ENCODE measurements at places on chromosomes 3 and 15.

DNA sequence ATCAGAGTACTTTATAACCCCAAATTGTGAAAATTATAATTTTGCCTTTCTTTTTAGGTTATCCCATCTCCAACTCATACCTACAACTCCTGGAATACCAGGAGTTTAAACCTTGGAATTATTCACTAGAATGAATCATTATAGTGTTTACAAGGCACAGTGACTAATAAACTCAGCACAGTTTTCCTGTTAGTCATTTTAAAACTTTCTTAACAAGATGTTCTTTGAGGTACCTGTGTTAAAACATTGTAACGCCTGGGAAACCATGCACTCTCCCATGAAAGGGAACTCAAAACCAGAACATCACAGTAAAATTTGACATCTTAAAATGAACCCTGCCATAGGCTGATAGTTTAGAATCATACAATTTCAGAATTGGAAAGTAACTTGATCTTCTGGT is 132.4 kb upstream of the OSTN start:
- peak; percentile 39 for DNase-seq

DNA sequence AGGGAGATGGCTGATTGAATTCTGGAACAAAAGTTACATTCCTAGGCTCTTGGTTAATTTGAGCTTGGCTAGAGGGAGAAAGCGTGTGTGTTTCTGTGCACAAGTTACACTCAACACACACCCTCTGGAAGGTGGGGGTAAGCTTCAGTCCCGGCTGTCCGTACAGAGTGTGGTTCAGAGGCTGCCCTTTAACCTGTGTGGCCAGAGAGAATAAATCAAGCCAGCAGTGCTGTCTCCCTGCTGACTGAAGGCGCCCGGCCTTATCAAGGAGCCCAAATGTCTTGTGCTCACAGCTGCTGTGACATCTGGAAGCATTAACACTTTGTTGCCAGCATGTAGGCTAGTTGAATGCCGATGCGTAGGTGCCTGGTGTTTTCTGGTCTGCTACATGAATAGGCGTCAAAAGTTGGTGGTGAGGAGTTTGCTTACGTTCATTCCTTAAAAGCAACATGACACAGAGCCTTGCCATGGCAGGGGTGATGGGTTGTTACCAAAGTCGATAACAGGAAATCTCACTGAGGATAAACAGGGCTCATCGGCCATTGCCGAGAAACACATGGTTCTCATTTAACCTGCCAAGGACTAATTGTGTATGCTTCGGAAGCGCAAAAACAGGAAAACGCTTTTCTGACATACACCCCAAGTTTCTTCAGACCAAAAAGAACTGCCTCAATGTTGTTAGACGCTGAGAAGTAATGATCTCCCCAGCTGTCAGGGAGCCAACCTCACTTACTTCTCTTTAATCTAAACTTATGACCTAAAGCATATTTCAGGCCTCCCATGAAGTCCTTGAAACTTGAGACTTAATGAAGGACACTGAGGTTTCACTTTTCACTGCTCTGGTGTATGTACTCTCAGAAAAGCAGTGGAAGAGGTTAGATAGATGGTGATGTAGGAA is 95.8 kb upstream of the CTDSPL start:
- DNase-seq: peak; percentile 78

- DNase-seq: no peak
Observed at GRCh38 chr3:144645300-144645699, 673.7 kb downstream of the DIPK2A start.

GRCh38 chr3:150074697-150075416 is 104.2 kb upstream of the PFN2 start:
- DNase-seq: no peak

GRCh38 chr15:100929641-100930042 is 10.5 kb downstream of the LRRK1 start:
- DNase-seq: peak; percentile 15

DNA sequence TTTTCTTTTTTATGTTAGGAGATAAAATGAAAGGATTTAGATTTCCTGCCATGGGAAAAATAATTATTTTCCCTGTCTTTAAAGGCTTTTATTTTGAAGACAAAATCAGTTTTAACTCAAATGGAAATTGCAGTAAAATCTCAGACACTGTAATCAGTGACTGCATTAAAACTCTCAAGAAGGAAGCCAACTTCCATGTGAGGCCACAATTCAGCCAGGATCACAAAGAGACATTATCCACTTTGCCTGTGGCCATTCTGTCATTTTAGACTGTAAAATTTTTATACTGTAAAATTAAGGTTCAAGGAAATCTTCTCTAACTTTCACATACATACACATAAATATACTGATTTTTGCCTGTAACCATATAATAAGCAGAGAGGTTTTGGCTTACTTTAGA is 304.0 kb downstream of the TIGIT start:
- no peak for DNase-seq

DNA sequence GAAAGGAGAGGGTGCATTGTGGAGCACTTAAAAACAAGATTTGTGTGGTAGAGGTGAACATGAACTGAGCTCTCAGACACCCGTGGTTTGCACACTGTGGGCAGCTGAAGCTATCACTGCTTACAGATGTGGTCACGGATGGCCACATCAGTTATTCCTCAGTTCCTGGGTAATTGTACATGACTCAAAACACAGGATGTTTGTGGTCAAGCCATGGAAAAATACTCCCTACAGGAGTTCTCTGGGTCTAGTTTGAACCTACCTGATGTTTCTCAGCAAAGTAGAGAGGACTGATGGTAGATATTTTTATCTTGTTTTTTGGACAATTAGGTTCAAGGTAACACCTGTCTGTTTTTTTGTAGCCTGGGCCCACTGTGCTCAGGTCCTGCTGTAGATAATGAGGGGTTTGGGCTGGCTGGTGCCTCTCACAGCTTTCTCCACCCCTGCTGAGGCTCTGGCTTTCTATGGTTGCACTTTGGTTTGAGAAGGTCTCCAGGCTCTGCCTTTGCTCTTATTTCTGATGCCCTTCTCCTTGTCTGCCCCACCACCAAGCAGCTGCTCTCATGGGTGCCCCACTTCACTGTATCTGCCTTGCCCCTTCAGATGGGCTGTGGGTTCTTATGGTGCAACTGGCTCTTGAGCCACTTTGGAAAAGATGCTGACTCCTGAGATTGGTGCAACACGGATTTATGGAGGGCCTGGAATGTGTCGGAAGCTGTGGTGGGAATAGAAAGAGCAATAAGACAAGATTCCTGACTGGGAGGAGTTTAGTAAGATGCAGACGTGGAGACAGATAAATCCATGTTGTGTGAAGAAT is 40.1 kb downstream of the CDCP1 start:
- DNase-seq: peak; percentile 91

- no peak for DNase-seq
Observed at GRCh38 chr3:180036092-180036670, 556 bp downstream of the PEX5L start.

DNA sequence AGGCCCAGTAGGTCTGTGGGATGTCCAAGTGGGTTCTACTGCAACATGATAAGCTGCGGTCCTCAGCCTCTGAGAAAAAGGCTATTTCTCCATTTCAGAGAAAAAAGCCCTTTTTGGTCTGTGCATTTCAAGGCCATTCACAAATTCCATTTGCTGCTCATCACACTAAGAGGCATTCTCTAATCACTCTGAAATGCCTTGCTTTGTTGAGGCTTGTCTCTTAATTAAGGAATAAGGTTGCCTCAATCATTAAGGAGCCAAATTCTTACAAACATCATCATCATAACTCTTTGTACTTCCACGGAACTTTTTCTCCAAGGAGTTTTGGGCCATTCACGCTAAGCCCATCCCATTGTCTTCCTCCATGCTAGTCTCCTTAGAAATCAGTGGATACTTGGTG is 74.4 kb downstream of the BOC start:
- no peak for DNase-seq

GRCh38 chr15:64105113-64105704 is 9.4 kb downstream of the SNX1 start:
- peak; percentile 82 for DNase-seq

- DNase-seq: peak; percentile 60
Observed at GRCh38 chr3:149247929-149248691, 26.5 kb upstream of the CP start.

GRCh38 chr3:60812502-60812901 is 438.8 kb downstream of the FHIT start:
- DNase-seq: no peak

DNA sequence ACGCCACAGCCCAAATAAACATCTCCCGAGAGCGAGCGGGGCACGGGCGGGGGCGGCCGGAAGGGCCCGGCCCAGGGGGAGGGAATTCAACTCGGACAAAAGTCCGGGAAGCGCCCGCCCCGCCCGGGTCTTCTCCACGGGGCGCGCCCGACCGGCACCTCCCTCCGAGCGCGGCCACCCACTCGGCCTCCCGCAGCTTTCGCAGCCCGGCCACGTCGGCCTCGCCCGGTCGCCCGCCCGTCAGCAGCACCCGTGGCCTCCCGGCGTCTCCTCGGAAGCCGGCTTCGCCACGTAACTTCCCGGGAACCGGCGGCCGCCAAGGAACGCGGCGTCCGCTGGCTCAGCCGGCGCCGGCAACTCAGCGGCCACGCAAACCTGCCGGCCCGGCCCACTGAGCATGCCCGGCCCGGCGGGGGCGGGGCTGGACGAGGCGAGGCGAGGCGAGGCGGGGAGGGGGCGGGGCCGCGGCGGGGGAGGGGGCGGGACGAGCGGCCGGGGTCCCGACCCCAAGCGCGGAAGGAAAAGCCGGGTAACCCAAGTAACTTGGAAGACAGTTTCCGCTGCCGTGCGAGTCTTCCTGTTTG is at the start of gene TJP1:
Gene TJP1, minus strand, starts transcription at position 369 of the 584 bp plus-strand sequence. CDS start 440 bp downstream, outside the sequence.
- DNase-seq: peak; percentile 85

- no peak for DNase-seq
Observed at GRCh38 chr3:30602946-30603345, 3.5 kb upstream of the TGFBR2 start.
